ENCODE measurements at places on chromosomes 7 and 10. TPM values are rescaled to one million over a fixed set of nuclear protein-coding genes. Genes with fewer than 3 reads are reported as not detected.

- H3K4me1 ChIP-seq = peaks cover 9% of the 10 kb centered on the region
- H3K36me3 ChIP-seq = no peaks in the 10 kb centered on the region
- no peaks in the 10 kb centered on the region for H3K27me3 ChIP-seq
- DNase-seq = no peak
- no peak overlapping the region for H3K4me3 ChIP-seq
Measured at GRCh38 chr7:25375805-25376600, 147.7 kb upstream of the NPVF start.

The FAM25A gene
- not detected for total RNA-seq

- no peaks in the 10 kb centered on the region for H3K36me3 ChIP-seq
- no peaks in the 10 kb centered on the region for H3K4me1 ChIP-seq
- no peak overlapping the region for H3K4me3 ChIP-seq
- no peak overlapping the region for H3K27ac ChIP-seq
- no peaks in the 10 kb centered on the region for H3K27me3 ChIP-seq
Measured at GRCh38 chr7:129390314-129390713, 43.9 kb upstream of the STRIP2 start.

DNA sequence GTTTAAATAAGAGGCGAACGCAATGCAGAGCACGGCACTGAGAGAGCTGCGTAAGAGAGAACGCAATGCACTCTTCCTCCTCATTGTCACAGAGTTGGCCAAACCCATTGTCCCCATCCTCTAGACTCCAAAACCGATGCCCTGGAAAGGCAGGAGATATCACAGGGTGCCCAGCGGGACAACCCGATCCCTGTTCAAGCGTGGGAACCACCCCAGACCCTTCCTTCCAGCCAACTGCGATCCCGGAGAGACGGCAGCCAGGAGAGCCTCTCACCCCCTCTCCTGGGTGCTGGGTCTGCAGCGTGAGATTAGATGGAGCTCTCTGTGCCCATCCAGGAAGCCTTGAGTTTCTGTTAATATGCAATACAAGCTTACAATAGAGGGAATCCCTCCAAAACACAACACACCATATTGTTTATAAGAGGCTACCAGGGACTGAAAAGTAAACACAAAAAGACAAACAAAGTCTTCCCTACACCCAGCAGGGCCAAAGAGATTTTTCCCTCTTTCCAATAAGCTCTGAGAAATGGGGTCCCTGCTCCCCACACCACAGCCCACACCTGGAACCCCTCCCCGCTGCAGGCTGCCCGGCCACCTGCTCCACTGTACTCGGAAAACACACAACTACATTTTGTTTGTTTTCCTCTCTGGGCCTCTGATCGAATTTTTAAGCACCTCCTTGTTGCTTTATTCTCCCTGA is 187.6 kb downstream of the ADARB2 start:
- H3K36me3 ChIP-seq = no peaks in the 10 kb centered on the region
- no peaks in the 10 kb centered on the region for H3K4me1 ChIP-seq
- no peaks in the 10 kb centered on the region for H3K27me3 ChIP-seq
- no peak overlapping the region for H3K27ac ChIP-seq
- DNase-seq = no peak

The DLX6 gene
- total RNA-seq = not detected

All from thoracic aorta (tissue), 2 donors.